ENCODE measurements at places on chromosomes 11 and 22. TPM values are rescaled to one million over a fixed set of nuclear protein-coding genes. Genes with fewer than 3 reads are reported as not detected.

OPCML gene
- polyA plus RNA-seq, result not detected

DNA sequence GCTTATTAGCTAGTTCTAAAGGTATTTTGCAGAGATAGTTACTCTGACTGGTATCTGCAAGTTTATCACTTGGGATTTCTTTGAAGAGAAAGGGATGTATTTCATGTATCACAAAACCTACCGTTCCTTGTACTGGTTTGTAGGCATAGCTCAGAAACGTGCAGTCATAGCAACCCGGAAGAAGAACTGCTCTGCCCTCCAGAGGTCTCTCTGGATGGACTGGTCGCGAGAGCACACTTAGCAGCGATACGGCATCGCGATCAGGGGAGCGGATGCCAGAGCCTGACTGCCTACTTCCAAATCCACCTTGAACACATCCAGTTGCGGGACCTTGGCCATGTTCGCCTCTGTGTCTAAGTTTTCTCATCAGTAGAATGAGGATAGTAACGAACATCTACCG lies 143.3 kb downstream of the WNT7B start:
- no peak for DNase-seq

LTBP3 gene
- 12.5 TPM for polyA plus RNA-seq

GRCh38 chr11:11884774-11885481 lies 43.2 kb downstream of the USP47 start:
- no peak for DNase-seq

GRCh38 chr22:35538801-35539321 lies 1.8 kb upstream of the RASD2 start:
- DNase-seq, result no peak

DNA sequence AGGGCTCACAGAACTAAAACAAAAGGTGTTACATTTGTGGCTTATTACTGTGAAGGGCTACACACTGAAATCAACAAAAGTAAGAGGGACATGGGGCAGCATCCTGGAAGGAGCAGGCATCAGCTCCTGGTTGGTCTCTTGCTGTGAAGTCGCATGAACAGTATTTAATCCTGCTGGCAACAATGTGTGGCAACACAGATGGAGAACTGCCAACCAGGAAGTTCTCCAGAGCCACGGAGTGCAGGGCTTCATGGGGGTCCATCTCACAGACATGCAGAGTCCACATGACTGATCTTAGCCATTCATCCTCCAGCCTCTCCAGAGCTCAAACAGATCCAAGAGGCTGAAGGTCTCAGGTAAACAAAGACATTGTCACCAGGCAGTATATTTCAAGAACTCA lies 32.8 kb upstream of the FGF3 start:
- no peak for DNase-seq

GRCh38 chr22:31103899-31104694 lies 3.3 kb downstream of the SELENOM start:
- DNase-seq, result no peak

- DNase-seq, result peak; percentile 7
These were observed 32.0 kb downstream of the PDE2A start for GRCh38 chr11:72642043-72642883.

- DNase-seq, result no peak
These were observed 787.7 kb downstream of the NTM start for GRCh38 chr11:132158091-132158490.

POLR2F gene
- polyA plus RNA-seq, result 114 TPM

DNA sequence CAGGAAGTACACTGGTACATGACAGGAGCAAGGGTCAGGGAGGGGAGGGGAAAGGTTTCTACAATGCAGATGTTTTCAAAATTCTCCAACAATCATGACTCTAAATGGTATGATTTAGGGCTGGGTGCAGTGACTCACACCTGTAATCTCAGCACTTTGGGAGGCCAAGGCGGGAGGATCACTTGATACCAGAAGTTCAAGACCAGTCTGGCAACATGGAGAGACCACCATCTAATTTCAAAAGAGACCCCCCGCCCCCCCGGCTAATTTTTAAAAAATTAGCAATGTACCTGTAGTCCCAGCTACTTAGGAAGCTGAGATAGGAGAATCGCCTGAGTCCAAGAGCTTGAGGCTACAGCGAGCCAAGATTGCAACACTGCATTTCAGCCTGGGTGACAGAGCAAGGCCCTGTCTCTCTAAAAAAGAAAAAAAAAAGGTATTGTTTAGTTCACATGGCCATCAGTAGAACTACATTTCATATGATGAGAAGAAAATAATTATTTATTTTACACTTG lies 15.9 kb upstream of the OLFML1 start:
- DNase-seq, result no peak

GRCh38 chr11:17855531-17856290 lies 121.1 kb downstream of the KCNC1 start:
- DNase-seq, result no peak

DNA sequence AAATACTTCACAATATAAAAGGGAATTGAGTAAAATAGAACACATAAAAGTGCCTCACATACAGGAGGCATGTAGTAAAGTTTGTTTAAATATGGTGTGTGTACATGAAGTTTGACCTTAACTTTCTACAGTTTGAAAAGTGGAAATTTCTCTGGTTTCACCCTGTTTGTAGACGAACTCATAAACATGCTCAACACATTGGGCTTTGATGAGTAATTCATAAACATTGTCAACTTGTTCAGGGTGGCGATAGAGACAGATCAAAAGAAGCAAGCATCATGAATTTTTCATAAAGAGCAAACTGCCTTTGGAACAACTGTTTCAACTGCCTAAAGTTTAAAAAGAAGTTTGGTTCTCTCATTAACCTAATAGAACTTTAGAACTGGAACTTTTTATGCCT lies 9.1 kb downstream of the SLN start:
- no peak for DNase-seq

- no peak for DNase-seq
These were observed 95.3 kb downstream of the ME3 start for GRCh38 chr11:86576946-86577624.

DNA sequence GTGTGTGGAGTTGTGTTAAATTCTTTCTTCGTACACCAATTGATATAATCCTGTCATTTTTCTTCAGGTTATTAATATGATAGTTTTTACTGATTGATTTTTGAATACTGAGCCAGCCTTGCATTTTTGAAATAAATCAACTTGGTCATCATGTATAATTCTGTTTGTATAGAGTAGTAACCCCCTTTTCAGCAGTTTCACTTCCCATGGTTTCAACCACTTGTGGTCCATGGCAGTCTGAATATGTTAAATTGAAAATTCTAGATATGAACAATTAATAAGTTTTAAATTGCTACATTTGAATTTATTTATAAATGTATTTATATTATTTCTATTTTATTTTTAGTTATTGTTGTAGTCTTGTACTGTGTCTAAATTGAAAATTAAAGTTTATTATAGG lies 32.6 kb downstream of the MS4A6A start:
- DNase-seq, result no peak

RTN4R gene
- polyA plus RNA-seq, result not detected

Data from naive B cell (primary cell).